Cerebellar nuclear complex (tissue), 1 donor: ENCODE measurements at places on chromosomes 11 and 22.

DNA sequence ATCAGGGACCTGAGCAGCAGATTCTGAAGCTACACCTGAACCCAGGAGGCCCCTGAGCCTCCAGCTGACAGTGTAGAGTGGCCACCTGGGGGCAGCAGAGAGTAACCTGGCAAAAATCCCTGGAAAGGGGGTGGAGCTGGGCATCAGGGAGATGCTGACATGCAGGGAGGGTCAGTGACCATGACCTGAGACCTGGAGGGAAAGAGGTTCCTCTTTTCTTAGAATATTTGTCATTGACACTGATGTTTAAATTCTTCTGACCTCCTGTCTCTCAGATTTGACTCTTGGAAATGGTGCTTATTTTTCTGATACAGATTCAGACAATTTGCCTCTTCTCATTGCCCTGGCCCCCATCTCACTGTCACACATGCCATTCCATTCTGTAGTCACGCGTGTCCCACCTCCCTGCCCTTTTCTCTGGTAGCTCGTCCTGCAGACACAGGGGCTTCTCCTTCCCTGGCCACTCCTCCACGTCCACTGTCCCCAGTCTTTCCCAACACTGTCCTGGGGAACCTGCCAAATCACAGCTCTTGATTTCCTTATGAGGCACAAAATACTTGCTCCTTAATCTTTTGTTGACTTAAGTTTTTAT, 117.2 kb upstream of the IGLL5 start:
- no peak for DNase-seq

- DNase-seq, result no peak
These were observed 11.3 kb upstream of the MOGAT2 start for GRCh38 chr11:75706260-75706729.

DNA sequence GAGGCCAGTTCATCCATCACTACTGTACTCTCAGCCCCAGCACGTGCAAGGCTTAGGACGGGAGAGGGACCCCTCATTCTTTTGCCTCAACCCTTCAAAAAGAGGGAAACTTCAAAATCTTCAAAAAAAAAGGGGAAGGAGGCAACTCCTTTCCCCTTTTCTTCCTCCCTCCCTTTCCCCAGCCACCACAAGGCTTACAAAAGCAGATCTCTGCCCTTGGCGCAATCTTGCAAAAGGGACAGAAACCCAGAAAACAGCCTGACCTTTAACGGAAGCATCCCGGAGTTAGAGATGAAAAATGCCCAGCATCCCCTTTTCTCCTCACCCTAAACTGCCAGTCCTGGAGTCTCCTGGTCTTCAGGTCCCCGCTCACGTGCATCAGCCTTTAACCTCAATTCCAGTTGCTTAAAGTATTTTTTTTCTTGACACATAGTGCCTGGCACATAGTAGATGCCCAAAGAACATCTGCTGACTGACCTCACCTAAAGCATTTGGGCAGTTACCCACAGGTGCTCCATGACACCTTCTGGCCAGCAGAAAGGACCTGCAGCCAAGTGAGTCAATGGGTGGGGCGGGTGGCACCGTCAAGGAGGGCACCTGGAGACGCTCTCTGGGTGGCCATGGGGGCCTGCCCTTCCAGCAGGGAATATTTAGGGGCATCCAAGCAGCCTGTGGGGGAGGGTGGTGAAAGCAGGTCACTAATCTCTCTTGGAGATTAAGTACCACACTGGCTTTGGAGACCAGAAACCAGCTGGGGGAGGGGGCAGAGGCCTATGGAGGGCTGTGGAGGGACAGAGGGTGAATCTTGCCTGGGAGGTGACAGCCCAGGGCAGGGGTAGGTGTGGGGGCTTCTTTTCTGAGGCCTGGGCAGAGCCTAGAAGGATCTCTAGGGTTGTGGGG, 16.3 kb downstream of the NECTIN1 start:
- no peak for DNase-seq

DNA sequence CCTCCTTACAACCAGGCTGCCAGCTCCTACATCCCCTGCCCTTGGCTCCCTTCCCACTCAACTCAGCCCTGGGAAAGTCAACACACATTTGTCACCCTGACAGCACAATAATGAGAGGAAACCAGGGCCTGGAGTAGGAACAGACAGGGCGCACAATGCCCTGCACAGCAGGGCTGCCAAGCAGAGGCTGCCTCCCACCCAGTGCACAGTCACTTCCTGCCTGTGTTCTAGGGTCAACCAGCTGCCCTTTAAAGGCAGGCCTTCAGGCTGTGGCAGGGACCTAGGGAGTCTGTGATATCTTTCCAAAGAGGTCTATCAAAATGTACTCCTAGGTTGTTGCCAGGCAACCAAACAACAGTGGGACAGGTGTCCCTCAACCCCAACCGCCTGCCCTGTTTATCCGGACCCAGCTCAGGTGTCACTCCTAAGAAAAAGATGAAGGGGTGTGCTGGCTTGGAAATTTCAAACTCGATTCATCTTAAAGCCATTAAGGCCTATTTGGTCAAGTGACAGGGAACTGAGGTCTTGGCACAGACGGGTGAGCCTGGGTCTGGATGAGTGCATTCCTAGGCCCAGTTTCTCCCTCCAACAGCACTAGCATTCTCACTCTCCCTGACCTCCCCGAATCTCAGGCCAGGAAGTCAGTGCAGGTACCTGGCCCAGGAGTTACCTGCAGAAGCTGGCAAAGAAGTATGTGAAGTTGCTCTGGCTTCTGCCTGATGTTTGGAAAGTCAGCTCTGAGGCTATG, 110.3 kb upstream of the PITPNB start:
- DNase-seq, result no peak

GRCh38 chr11:110086892-110087309, 6.3 kb upstream of the ZC3H12C start:
- DNase-seq, result no peak

DNA sequence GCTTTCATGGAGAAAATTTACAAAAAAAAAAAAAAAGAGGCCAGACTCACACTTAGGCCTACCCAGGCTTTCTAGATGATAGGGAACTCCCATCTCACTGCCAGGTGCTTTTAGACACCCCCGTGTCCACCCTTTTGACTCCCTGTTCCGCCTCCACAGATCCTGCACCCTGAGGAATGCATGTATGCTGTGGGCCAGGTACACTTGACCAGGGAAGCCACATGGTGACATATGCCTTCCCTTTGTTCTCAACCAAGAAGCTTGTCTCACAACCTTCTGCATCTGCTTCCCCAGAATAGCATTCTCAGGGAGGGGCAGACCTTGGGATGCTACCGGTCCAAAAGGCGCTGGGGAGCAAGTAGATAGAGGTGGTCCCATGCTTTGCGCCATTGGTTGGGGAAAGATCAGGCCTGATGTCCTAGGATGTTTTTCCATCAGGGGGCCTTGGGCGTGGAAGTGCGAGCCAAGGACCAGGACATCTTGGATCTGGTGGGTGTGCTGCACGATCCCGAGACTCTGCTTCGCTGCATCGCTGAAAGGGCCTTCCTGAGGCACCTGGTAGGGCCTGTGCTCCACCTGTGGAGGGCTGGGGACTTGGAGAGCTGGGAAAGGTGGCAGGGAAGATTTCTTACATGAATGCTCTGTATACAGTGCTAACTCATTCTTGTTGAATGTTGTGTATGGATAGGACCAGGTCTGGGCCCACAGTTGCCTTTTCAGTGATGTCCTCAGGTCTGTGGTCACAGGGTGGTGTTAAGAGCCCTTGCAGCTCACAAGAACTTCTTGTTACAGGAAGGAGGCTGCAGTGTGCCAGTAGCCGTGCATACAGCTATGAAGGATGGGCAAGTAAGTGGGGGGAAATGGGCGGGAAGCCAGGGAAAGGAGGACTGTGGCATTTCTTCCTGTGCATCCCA, 7.5 kb downstream of the HMBS start:
- DNase-seq, result no peak

DNA sequence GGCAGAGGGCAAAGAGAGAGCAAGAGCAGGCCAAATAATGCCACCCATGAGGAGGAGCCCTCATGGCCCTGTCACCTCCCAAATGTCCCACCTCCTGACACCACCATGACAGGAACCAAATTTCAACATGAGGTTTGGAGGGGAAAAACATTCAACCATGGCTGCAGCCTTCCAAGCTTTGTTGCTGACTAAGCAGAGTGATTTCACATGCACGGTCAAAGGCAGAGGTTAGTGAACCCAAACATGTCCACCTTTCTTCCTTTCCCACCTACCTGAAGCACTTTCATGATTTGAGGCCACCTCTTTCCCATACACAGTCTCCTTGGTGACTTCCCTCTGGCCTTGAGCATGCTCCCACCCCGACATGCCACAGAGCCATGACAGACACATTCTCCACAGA, 89.7 kb downstream of the C11orf91 start:
- DNase-seq, result no peak

GRCh38 chr11:34343686-34344085, 14.1 kb downstream of the ABTB2 start:
- no peak for DNase-seq

DNA sequence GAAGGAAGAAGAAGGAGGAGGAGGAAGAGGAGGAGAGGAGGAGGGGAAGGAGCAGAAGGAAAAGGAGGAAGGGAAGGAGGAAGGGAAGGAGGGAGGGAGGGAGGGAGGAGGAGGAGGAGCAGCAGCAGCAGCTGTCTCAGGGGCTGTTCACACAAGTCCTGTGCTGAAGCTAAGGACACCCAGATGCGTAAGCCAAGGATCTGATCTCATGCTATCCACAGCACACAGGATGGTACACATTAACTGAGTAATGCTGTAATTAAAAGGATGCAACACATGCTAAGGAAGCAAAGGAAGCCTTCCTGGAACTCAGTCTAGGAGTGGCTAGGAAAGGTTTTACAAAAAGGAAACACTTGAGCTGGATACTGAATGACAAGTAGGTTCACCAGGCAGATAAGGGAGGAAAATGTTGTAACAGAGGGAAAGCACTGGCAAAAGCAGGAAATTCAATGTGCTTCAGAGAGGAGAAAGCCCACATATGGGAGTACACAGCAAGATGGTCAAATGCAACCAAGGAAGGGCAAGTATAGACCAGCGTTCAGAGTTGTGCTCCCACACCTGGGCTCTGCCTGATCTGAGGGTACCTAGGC, 32.0 kb downstream of the TRIM66 start:
- DNase-seq, result no peak

GRCh38 chr11:120473503-120473902, 38.0 kb upstream of the GRIK4 start:
- no peak for DNase-seq

DNA sequence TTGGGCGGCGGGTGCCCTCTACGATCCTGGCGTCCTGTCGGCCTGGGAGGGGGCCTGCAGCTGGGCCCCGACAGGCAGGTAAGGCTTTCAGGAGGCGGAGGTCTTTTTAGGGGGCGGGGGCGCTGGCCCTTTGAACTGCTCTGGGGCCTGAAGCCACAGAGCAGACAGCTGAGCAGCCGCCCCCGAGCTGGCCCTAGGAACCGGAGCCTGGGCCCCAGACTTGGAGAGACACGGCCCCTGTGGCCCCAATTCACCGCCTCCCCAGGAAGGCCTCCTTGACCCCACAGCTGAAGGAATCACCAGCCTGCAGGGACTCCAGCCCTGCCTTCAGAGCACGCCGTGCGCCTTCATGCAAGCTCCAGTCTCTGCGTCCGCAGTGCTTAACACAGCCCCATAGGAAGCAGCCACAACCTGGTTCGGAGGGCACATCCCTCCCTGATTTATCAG, 618 bp upstream of the CERK start:
- no peak for DNase-seq
